Fibroblast of skin of right biceps (primary cell): ENCODE measurements at places on chromosomes 3 and 15.
A peak's percentile ranks its signal among the peaks of the same experiment; 100 is the strongest.

- no peak for DNase-seq
Measured at GRCh38 chr15:41347236-41347635, 14.6 kb downstream of the NUSAP1 start.

DNA sequence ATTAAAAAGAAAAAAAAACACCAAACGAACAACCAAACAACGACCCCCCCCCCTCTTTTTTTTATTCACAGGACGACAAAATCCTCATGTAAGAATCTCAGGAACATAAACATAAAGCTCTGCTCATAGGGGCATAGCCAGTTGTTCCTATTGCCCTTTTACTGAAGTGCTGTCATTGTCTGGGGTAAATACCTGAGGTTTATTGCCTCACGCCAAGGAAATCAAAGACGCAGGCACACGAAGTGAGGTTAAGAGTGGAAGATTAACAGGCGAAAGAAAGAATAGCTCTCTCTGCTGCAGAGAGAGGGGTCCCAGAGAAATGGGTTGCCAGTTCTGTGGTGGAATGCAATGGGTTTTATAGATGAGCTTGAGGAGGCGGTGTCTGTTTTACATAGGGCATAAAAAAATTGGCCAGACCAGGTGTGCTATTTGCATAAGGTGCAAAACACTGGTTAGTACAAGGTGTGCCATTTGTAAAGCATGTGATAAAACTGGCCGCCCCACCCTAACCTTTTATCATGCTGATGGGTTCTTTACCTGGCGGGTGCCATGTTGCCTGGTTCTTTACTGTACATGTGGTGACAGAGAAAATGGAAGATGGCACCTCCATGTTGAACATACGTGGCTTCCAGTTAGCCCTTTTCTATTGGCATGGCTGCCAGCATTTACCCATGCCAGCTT, 257.6 kb upstream of the ZPLD1 start:
- DNase-seq, result no peak

GRCh38 chr3:155292133-155292532, 1.4 kb downstream of the STRIT1 start:
- DNase-seq, result peak; percentile 15

DNA sequence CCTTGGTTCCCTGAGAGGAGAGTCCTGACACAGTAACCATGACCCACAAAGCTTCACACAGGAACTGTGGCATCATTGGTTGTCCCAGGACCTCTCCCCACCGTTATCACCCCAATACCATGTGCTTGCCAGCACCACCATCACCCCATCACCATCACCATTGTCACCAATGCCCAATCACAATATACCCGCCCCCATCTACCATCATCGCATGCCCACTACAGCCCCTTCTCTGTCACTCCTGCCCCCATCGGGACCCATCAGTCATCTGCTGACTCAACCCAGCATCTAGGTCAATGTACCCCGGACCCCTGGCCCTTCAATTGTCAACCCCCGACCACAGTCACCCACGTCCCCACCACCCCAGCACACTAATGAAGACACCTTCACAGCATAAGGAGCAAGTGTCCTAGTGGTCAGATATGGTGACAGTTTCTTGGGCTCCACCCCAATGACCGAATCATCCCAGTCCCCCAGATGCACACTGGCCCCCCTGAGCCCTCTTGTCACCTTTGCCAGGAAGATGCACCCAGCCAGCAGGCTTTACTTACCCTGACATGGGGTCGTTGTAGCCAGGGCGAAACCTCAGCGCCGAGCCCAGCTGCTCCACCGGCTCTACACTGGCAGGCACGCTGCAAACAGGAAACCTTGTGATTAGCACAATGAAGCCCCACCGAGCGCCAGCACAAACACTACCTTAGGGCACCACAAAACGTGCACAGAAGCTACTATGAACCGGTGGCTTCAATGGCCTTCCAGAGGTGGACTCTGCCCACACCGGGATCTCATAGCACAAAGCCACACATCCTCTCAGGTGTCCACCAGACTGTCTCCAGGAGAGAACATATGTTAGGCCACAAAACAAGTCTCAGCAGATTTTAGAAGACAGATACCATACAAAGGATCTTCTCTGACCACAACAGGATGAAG, 25.1 kb downstream of the SHISA5 start:
- DNase-seq, result no peak
